Activated CD4-positive, alpha-beta T cell treated with anti-CD3 and anti-CD28 coated beads for 36 hours (primary cell): ENCODE measurements at places on chromosomes 7 and 10. TPM values are rescaled to one million over a fixed set of nuclear protein-coding genes. Genes with fewer than 3 reads are reported as not detected.
A peak's percentile ranks its signal among the peaks of the same experiment; 100 is the strongest.

DNA sequence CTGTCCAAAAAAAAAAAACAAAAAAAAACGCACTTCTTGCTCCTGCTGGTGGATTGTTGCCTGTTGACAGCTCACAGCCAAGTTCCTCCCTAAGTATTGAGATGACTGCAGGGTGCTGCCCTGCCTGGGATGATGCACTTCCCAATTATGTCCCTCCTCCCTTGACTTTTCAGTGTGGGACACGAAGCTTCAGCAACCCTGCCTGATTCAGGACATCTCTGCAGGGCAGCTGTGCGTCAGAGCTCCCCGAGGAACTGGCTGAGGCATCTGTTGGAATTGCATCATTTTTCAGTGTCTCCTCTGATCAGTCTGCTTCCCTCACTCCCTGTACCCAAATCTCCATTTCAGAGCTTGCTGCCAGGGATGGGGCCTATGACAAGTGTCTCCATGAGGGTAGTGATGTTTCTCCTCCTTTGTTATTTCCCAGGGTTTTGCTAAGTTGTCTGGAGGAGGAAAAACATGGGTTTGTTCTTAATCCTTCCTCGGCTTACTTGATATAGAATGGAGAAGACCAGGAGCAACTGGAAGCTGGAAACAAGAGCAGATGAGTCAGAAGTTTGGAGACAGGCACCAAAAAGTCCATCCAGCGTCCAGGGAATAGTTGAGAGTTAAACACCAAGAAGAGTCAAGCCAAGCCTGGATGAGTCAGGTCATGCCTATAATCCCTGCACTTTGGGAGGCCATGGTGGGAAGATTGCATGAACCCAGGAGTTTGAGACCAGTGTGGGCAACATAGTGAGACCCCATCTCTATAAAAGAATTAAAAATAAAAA lies 355.1 kb downstream of the GALNT17 start:
- no peak for DNase-seq

DNA sequence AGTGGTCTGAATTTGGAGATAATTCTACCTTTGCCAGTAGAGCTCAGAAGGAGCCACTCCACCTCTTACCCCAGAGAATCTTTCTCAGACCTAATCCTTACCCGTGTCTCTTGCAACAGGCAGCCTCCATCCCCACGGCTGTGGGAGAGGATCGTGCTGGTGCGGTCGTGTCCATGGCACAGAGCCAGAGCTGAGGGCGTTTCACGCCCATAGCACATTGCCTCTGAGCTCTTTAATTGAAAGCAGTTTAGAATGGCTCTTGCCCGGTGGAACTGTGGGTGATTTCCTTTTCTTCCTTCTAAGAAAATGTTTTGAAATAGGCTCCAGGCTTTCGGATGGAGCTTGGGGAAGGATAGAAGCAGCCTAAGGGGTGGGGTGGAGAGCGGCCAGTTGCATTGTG lies 41.5 kb downstream of the PRF1 start:
- DNase-seq: no peak

DNA sequence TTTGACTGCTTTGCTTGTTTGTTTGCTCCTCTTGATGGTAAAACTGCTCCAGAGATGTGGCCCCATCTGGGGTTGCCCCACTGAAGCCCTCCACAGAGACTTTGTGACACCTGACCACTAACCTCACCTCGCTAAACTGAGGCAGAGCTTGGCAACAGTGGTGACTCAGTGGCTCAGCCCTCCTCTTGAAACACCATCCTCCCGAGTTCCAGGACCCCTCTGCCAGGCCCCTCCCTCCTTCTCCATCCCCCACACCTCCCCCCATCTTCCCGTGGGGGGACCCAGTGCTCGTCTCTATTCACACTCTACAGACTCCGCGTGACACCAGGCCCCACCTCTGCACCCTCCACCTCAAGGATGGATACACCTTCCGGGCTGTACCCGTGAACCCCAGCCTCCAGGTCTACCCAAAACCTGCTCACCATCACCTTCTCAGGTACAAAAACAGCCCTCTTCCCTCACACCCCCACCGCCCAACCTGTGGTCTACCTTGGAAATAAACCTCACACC lies 19.0 kb upstream of the RET start:
- DNase-seq: no peak

DNA sequence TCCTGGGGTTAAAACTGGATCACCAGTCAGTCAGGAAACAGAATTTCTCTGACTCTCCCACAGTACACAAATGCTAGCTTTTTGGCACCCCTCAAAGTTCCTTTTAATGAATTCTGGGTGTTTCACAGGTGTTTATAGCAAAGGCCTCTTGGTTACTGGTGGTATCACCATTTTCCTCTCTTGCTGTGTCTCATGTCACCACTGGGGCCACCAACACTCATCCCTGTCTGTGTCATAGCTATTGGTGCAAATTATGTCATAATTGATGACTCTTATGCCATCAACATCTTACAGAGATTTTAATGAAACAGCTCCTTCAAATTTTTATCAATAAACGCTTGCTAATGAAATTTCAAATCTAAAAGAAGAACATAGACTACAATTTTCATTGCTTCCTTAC lies 27.7 kb upstream of the OSBPL3 start:
- peak; percentile 13 for DNase-seq

DNA sequence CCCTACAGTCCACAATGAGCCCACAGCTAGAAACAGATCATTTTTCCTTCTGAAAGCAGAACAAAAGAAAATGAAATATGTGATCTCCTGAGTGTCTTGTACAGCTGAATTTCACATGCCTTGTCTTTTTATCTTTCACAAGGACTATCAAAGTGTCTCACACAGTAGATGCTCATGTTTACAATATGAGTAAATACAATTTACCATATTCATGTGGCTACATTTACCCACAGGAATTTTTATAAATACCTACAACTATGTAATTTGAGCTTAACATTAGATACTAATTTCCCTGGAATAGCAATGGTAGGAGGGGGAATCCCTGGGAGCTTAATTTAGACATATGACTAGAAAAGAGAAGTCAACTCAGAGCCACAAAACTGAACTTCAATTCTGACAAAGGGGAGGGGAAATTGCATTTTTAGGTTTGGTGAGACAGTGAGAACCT lies 186.2 kb downstream of the MACC1 start:
- DNase-seq: no peak

GRCh38 chr10:44564361-44564760 lies 179.5 kb upstream of the CXCL12 start:
- no peak for DNase-seq

- no peak for DNase-seq
These were observed 83.0 kb downstream of the C1GALT1 start for GRCh38 chr7:7265081-7266075.

GRCh38 chr7:111622084-111622483 lies 59.8 kb upstream of the IMMP2L start:
- no peak for DNase-seq

GRCh38 chr10:69579464-69580060 lies 6.3 kb upstream of the NEUROG3 start:
- no peak for DNase-seq

DNA sequence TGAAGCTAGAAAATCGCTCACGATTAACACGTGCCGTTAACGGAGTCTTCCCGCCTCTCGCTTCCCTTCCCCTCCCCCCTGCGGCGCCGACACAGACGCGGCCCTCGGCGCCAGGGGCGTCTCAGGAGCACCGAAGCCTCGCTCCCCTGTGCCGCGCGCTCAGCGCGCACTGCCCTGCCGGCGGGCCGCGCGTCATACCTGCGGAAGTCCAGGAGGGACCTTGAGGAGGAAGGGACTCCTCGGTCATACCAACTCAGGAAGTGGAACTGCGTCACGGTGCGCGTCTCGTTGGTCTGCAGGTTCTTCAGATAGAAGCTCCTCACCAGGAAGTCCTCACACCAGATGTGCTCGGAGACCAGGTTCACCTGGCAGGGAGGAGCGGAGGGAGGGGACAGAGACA lies 239.6 kb downstream of the DNAJB6 start:
- DNase-seq: peak; percentile 75

DNA sequence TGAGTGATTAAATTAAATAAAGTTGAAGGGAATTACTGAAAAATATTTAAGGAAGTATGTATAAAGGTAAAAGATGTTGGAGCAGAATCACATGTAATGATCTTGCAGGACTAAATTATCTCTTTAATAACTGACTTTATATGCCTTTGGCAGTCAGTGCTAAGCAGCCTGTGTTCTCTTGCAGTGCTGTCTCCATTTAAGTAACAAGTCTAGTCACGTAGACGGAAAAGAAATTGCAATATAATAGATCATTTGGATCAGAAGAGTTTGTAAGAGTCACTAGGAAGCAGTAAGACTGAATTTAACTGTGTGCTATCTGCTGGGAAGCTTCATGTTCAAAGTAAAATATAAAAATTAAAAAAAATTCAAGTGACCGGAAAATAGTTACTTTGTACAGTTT lies 21.4 kb downstream of the BZW2 start:
- DNase-seq: no peak

GRCh38 chr7:36583318-36583717 lies 141.0 kb downstream of the AOAH start:
- DNase-seq: no peak

DNA sequence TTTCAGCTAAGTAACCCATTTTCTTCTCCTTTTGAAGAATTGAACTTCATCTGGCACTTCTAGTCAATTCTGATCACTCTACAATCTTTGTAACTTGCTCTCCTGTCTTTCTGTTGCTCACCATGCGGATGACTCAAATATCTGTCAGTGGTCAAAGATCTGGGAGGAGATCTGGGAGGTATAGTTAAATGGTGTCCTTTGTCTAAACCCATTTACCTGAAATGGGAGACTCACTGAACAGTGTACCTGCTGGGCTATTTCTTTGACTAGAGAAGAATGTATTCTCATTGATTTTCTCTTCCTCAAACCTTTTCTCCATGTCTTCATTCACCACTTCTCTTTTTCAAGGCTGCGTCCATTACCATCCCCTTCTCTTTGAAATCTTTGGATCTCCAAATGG lies 42.0 kb upstream of the PCLO start:
- no peak for DNase-seq

GRCh38 chr7:155852426-155853301 lies 40.4 kb upstream of the SHH start:
- DNase-seq: no peak

- no peak for DNase-seq
These were observed 265.5 kb downstream of the KCNMA1 start for GRCh38 chr10:77371848-77372799.

DNA sequence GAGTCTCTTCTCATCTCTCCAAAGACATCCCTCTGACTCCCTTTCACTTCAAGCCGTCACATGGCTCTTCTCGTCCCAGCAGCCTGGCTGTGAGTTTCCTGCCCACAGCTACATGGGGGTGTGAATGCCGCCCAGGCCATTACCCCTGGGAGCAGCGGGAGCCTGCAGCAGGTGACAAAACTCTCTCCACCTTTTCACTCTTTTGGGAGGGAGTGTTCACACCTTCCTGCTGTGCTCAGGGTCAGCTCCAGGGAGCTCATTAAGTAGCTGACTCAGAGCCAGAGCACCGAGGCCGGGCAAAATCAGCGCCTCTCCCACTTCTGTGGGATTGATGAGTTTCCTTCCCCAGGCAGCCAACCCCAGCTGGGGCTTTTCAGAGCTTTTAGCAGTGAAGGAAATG lies 271.3 kb downstream of the TYW1 start:
- no peak for DNase-seq

DNA sequence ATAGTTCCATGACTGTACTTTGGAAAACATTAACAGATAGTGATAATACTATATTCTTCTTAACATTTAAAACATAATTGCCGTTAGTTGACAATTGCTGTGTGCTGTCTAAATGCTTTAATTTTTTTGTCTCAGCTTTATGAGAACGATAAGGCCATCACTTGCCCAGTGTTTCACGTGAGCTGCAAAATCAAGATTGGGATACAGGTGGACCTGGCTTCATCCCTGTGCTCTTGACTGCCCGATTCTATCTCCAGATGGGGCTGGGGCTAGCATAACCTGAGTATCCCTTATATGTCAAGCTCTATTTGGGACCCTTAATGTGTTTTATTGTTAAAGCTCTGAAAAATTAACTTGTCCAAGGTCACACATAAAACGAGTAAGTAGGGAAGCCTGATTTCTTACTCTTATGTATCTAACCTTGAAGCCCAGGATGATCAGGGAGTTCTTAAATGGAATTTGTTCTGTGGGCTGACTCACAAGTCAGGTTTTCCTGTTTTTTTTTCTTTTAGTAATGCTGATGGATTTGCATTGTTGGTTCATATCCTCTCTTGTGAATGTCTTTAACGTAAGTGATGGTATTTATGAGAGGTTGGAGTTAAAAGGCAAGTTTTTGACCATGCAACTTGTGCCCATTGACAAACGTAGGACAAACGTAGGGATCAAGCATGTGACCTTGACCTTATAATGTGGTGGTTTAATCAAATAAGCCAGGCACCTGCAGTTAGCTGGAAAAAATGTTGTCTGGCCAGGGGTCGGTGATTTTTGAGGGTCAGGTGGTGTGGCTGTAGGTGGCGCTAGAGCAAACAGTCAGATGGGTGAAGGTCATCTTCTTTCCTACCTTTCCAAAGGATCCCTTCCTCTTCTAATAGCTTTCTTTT lies 3.6 kb downstream of the PRKAR2B start:
- no peak for DNase-seq

GRCh38 chr10:67790534-67791408 lies 47.2 kb downstream of the DNAJC12 start:
- DNase-seq: peak; percentile 62

DNA sequence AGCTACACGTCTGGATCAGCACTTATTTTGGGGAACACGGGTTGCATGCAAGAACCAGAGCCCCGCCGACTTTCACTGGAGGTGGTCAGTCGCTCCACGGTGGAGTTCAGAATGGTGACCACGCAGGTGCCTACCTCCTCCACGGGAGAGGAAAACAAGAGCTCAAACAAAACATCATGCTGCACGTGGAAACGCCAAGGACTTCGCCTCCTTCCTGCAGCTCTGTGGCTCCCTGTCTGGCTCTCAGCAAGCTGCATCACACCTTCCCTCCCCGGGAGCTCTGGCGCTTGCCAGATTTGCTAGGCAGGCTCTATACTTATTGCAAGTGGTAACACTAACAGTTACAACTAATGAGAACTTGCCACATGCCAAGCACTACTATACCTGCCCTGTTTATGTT lies 26.0 kb downstream of the GSDME start:
- no peak for DNase-seq

GNA12 gene
- 22.6 TPM for total RNA-seq

HYAL4 gene
- not detected for total RNA-seq

SFMBT2 gene
- 17.6 TPM for total RNA-seq

PNLIPRP1 gene
- not detected for total RNA-seq

NOD1 gene
- 10.8 TPM for total RNA-seq

CCDC7 gene
- total RNA-seq: 9.0 TPM

HMX2 gene
- 0.18 TPM for total RNA-seq

LDB3 gene
- 0.05 TPM for total RNA-seq

NEUROD6 gene
- not detected for total RNA-seq

EVX1 gene
- total RNA-seq: not detected

EPO gene
- total RNA-seq: not detected

CFAP46 gene
- total RNA-seq: 0.21 TPM

TEX47 gene
- not detected for total RNA-seq

CFTR gene
- total RNA-seq: not detected

HOXA2 gene
- not detected for total RNA-seq

CALHM3 gene
- total RNA-seq: not detected

C10orf67 gene
- total RNA-seq: 0.41 TPM

UNCX gene
- not detected for total RNA-seq

UCN3 gene
- total RNA-seq: not detected

GAD2 gene
- not detected for total RNA-seq
